Activated naive CD8-positive, alpha-beta T cell treated with anti-CD3 and anti-CD28 coated beads, Interleukin-2, amount 10 ng/mL, durations not matched to agents 7 days and 5 days (primary cell): ENCODE measurements at places on chromosomes 7 and 10. TPM values are rescaled to one million over a fixed set of nuclear protein-coding genes. Genes with fewer than 3 reads are reported as not detected.
A peak's percentile ranks its signal among the peaks of the same experiment; 100 is the strongest.

- H3K27me3 ChIP-seq, result no peaks in the 10 kb centered on the region
- H3K4me3 ChIP-seq, result no peak overlapping the region
- peaks cover 45% of the 10 kb centered on the region for H3K4me1 ChIP-seq
- no peak overlapping the region for H3K27ac ChIP-seq
Measured at GRCh38 chr10:110508806-110509544, 11.3 kb downstream of the DUSP5 start.

GRCh38 chr10:68560186-68560942 is at the start of gene TET1:
TSS of gene TET1 (plus strand) at chr10:68560337. CDS start at chr10:68572339, 12,002 bp downstream.
- H3K4me1 ChIP-seq, result peaks cover 24% of the 10 kb centered on the region
- H3K36me3 ChIP-seq, result no peaks in the 10 kb centered on the region
- H3K4me3 ChIP-seq, result peak within 1 kb of the TSS; percentile 78
- H3K27ac ChIP-seq, result no peak within 1 kb of the TSS
- peak; percentile 52 for DNase-seq

- peaks cover 5% of the 10 kb centered on the region for H3K4me1 ChIP-seq
- H3K27ac ChIP-seq, result no peak overlapping the region
- H3K4me3 ChIP-seq, result no peak overlapping the region
- no peak for DNase-seq
- no peaks in the 10 kb centered on the region for H3K27me3 ChIP-seq
- H3K36me3 ChIP-seq, result peaks cover 6% of the 10 kb centered on the region
Measured at GRCh38 chr7:140778975-140779374, 82.5 kb downstream of the NDUFB2 start.

- H3K4me1 ChIP-seq, result peaks cover 24% of the 10 kb centered on the region
- peaks cover 2% of the 10 kb centered on the region for H3K27me3 ChIP-seq
- H3K4me3 ChIP-seq, result peak overlapping the region; percentile 96
- no peak for DNase-seq
- H3K36me3 ChIP-seq, result peaks cover 8% of the 10 kb centered on the region
- peak overlapping the region; percentile 92 for H3K27ac ChIP-seq
Measured at GRCh38 chr7:127588697-127589482, 679 bp downstream of the ARF5 start.

The PTPN20 gene
- 2.4 TPM for total RNA-seq

DNA sequence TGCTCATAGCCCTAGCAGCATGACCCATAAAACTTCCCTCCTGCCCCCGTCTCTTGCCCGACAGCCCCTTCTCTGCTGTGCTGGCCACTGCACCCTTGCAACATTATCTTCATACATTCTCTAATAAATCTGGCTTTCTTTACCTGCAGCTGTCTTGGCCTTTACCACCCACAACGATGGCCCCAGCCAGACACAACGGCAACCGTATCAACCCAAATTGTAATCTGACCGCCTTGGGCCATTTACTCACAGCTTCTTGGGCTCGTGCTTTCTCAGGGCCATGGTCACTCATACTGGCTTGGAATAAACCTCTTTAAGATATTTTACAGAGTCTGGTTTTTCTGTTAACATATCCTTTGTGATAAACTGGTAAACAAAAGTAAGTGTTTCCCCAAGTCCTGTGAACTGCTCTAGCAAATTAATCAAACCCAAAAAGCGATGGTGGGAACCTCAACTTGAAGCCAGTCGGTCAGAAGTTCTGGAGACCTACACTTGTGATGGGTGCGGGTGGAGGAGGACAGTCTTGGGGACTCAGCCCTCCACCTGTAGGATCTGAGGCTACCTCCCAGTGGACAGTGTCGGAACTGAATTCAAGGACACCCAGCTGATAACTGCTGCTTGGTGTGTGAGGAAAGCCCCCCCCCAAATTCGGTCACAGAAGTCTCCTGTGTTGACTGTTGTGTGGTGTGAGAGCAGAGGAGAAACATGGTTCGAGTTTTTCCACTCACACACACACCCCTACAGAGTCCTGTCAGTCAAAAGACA is 87.6 kb upstream of the ATP6V0A4 start:
- H3K27ac ChIP-seq, result no peak overlapping the region
- H3K36me3 ChIP-seq, result no peaks in the 10 kb centered on the region
- peaks cover 3% of the 10 kb centered on the region for H3K27me3 ChIP-seq
